ENCODE measurements at places on chromosomes 12 and 14.

DNA sequence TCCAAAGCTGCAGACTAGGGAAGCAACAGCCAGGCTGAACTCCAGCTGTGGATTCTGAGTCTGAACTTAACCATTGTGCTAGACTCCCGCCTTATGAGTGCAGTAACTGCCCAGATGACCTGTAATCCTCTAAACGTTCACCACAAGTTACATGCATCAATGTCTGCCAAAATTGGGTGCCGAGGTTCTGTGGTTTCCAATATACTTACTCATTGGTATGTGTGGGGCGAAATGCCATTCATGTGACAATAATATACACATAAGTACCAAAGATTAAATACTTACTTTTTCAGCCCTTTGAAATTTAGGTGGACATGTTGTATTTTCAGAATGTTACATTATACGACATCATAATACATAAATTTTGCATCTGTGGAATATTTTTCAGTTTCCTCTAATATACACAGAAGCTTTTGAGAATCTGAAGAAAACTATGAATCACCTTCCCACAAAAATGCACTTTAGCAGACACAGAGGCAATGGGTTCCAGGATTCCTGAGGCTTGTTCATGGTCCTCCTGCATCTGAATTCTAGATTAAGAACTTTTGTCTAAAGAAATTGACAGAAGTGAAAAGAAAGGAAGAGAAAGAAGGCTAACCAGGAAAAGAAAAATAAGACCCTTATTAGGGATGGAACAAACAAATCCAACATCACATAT is 31.7 kb downstream of the GRIP1 start:
- no peak for DNase-seq

DNA sequence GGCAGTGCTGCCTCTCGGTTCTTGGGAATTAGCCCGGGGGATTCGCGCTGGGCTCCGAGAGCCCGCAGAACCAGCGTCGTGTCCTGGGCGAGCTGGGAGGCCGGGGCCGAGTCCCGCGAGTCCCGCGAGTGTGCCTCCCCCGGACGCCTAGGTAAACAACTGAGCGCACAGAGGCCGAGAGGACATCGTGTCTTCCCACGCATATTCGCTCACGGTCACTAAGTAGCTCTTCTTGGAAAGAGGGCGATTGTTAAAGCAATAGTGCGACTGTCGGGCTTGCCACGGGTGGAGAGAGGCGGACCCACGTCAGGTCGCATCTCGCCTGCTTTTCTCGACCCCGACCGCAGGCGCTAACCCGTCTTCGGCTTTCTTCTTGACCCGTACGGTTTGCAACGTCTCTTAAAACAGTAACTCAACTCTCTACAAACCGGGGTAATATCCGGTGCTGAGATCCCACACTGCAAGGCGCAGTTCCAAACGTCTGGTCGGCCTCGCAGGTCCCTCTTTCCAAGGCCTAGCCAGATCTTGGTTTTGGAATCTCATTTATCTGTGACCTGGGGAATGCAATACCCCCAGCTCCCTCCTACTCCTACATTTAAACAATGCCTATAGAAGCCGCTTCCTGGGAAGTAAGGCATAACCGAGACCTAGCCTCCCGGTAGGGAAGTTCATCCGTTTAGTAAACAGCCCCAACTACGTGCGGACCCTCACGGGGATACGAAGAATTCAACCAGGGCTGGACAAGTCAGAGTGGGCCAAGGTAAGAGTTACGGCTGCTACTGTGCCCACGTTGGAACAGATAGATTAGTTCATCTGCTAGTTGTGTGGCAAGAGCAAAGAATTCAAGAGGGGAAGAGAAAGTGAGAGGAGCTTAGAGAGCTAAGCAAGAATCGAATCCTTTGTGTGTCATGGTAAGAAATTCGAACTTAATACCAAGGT is 736 bp upstream of the PHLDA1 start:
- DNase-seq, result no peak

- no peak for DNase-seq
These were observed 22.8 kb downstream of the CEP170B start for GRCh38 chr14:104887623-104888488.

DNA sequence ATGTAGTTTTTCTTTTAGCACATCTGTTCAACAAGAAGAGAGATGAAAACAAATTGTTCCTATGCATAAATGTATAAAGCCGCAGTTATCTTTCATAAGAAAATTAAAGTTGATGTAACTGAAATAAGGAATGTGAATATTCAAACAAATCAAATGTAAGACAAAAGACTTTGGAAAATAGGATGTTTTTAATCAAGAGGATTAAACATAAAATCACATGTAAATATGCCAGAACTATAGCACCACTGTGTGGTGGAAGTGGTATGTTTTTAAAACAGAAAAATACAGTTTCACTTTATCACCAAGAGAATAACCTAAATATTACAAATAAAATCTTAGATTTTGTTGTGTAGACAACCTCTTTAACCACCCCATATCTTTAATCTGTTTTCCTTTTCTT is 40.4 kb downstream of the CAPS2 start:
- no peak for DNase-seq

GRCh38 chr12:12721176-12721751 is 4.1 kb downstream of the CDKN1B start:
- DNase-seq, result no peak

DNA sequence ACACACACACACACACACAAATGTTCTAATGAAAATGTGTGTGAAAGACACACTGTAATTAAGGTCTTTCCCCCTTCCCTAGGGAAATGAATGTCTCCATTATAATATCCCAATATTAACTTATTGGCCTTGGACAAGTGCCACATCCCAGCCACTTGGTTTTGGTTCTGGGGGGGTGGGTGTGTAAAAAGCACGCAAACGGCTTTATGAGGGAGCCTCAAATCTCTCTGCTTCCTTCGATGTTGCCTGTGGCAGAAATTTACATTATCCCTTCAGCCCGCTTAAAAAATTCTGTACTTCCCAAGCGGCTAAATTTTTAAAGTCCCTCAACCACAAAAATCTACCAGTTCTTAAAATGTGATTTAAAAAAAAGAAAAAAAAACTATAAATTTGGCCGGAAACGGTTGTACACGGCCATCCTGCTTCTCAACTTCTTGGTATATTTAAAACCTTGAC is 432 bp downstream of the C14orf93 start:
- DNase-seq, result no peak

Data from activated CD4-positive, alpha-beta T cell treated with anti-CD3 and anti-CD28 coated beads, Interleukin-2, amount 50 U/mL, for 24 hours (primary cell).